ENCODE measurements at places on chromosomes 11 and 22.

GRCh38 chr22:47681411-47682165 lies 919.1 kb downstream of the TBC1D22A start:
- no peak for DNase-seq

- DNase-seq, result no peak
Measured at GRCh38 chr11:94112206-94112953, 16.3 kb upstream of the PANX1 start.

GRCh38 chr11:76512851-76513653 lies 68.2 kb downstream of the EMSY start:
- no peak for DNase-seq

- DNase-seq, result no peak
Measured at GRCh38 chr11:87662287-87662686, 513.0 kb downstream of the RAB38 start.

DNA sequence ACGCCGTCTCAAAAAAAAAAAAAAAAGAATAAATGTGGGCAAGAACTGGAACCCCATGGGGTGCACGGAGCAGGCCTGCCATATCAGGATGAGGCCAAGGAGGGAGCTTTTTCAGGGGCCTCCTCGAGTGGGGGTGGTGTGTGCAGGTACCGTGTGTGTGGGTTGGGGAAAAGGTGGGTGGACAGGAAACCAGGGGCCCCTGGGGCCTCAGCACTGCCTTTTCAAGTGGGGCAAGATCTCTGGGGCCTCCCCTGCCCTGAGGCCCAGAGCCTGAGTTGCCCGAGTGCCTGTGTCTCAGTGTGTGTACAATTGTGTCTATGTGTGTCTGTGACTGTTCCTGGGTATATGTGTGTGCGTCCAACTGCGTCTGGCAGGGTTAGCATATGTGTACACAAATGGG lies 23.8 kb downstream of the TEF start:
- DNase-seq, result no peak

GRCh38 chr11:105720096-105720495 lies 110.2 kb downstream of the GRIA4 start:
- no peak for DNase-seq

GRCh38 chr11:86063536-86063935 lies 5.3 kb downstream of the PICALM start:
- DNase-seq, result no peak

GRCh38 chr22:25064894-25065560 lies 112.5 kb downstream of the KIAA1671 start:
- no peak for DNase-seq

- no peak for DNase-seq
Measured at GRCh38 chr11:133081020-133081419, 451.3 kb downstream of the OPCML start.

DNA sequence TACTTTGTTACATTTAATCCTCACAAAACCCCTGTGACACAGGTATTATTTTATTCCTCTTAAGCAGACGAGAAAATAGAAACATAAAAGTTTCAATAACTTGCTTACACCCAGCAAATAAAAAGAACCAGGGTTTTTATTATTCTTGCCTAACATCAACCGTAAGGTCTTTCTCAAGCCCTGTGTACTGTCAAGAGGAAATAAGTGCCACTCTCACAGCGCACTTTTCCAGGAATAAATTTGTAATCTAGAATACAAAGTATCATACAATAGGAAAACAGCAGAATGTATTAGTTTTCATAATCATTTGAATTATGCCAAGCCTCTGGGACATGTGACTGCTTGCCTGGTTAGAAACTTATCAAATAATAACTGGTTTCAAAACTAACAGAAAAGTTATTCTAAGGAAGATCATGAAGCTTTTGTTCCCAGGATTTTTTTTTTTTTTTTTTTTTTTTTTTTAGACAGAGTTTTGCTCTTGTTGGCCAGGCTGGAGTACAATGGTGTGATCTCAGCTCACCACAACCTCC lies 7.4 kb downstream of the CCDC34 start:
- no peak for DNase-seq

DNA sequence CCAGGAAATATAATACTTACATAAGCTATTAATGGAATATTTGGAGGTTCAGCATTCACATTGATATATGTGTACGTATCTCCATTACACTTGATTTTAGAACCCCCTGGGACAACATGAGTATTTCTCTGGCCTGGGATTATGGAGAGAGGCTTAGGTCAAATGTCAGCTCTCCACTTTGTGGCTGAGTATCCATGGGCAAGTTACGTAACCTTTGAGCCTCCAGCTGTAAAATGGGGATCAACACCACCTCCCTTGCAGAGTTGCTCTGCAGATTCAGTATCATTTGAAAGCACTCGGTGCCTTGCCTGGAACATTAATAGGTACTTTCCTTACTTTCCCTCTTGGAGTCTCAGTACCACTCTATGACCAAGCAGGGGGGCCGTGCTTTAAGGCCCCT lies 33.2 kb downstream of the C22orf31 start:
- DNase-seq, result no peak

DNA sequence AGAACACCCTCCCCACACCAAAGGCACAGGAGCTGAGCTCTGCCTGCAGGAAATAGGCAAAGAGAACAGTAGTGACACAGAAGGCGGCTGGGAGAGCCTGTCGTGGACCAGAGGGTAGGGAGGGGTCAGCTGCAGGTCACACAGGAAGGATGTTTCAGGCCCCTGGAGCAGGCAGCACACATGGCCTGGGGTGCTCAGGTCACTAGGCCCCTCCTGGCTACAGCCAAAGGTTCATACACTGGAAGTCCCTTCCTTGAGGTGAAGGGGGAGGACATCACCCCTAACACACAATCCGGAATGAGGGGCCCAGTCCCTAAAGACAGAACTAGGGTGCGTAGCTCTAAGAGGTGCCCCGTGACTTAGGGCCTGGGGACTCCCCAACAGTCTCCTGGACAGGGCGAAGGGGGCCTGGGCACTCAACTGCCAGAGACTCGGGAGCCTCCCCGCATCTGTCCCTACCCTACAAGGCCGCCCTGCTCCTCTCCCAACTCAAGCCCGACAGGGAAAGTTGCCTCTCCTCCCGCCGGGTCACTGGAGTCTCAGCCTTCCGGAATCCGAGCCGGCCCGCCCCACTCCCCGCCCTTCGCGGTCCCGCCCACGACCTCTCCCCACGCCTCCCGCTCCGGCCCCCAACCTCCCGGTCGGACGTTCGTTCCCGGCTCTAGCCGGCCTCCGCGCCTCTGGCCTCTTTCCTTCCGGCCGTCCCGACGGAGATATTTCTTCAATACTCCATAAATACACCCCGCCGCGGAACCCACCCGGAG lies at the start of gene CYB5R2:
CYB5R2 (minus strand) TSS at position 541 of the 764 bp plus-strand sequence. CDS start 675 bp downstream, outside the sequence.
- DNase-seq, result no peak

- no peak for DNase-seq
Measured at GRCh38 chr11:102924851-102925380, 30.6 kb downstream of the MMP13 start.

- DNase-seq, result no peak
Measured at GRCh38 chr11:131404010-131404409, 33.6 kb downstream of the NTM start.

GRCh38 chr22:27370987-27371386 lies 430.6 kb downstream of the MN1 start:
- DNase-seq, result no peak
